ENCODE measurements at places on chromosomes 7 and 10.

DNA sequence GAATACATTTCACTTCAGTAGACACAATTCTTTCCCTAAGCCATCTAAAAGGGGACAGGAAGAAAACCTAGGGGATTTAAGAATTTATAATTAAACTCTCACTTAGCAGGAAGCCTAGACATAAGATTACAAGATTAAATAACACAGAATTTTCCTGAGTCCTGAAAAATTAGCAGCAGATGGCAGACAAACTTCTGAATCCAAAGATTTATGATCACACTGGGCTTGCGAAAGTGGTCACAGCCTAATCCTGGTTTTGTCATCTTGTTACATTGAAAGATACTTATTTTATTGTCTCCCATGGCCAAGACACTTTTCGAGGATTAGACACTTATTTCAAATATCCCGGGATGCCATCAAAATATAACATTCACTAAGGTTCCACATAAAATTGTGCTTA is 2.9 kb downstream of the ERLIN1 start:
- no peak for DNase-seq

- no peak for DNase-seq
These were observed 320.9 kb downstream of the AHR start for GRCh38 chr7:17619196-17619818.

DNA sequence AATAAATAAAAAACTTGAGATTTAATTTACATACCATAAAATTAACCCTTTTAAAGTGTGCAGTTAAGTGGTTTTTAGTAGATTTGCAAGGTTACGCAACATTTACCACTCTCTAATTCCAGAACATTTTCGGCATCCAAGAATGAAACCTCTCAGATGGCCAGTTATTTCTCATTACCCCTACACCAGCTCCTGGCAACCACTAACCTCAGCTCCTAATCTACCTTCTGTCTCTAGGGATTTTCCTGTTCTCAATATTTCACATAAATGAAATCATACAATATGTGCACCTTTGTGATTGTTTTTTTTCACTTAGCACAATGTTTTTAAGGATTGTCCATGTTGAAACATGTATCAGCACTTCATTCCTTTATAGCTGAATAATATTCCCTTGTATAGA is 45.1 kb downstream of the INPP5F start:
- no peak for DNase-seq

GRCh38 chr10:88239212-88239611 is 343.9 kb downstream of the RNLS start:
- no peak for DNase-seq

- no peak for DNase-seq
These were observed 51.3 kb upstream of the GSAP start for GRCh38 chr7:77467408-77467807.
